ENCODE measurements at places on chromosomes 2 and 18.

GRCh38 chr2:71482055-71482454, 28.7 kb downstream of the DYSF start:
- no peak for DNase-seq

- no peak for DNase-seq
These were observed 112.8 kb downstream of the DOCK10 start for GRCh38 chr2:224929512-224929911.

DNA sequence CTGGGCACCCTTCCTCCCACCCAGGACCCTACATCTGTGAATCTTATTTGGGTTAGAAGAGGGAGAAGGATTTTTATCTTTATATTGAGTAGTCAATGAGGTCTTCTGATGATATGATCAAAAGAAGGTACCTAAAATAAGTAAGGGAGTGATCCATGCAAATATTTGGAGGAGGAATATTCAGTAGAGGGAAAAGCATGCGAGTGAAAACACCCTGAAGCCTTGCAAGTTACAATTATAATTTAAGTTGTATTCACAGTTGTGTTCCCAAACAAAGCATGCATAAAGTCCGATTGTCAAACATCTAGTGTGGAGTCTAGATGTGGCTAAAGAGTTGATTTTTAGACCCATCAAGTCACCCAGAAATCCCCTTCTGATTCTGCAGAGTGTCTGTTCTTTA, 530.2 kb upstream of the ZEB2 start:
- no peak for DNase-seq

GRCh38 chr18:26630596-26630995, 82.2 kb upstream of the KCTD1 start:
- DNase-seq = no peak

GRCh38 chr2:43841949-43842865, 3.4 kb downstream of the ABCG8 start:
- DNase-seq = no peak

DNA sequence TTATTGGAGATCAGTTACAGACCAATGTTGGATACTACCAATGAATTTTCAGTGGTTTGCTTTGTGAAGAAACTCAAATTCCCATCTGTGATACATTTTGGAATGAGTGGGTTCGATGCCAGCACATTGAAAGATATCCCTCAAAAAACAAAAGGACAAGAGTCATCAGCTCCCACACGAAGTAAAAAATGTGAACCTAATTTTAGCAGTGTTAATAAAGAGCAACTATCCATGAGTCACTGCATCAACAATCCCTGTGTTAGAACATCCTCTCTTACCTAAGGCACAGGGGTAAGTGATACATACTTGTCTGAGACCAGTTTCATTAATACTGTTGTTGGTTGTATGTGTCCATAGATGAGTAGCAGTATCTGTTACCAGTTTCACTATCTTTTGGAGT, 551.8 kb upstream of the SOX11 start:
- no peak for DNase-seq

GRCh38 chr2:235577404-235578330, 83.8 kb downstream of the AGAP1 start:
- no peak for DNase-seq

- no peak for DNase-seq
These were observed 397.2 kb upstream of the CDH2 start for GRCh38 chr18:28574175-28574574.

DNA sequence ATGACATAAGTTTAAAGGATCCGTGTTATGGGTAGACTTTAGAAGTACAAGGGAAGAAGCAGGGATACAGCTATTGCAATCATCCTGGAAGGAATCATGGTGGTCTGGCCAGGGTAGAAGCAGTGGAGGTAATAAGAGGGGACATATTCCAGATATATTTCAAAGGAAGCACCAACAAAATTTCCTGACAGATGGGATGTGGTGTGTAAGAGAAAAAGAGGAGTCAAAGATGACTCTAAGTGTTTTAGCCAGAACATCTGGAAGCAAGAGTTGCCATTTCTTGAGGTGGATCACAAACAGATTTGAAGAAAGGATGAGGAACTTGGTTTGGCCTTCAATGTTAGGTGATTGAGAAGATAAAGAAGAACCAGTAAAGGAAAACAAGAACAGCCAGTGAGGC, 133.1 kb upstream of the CTAGE1 start:
- no peak for DNase-seq

- DNase-seq = no peak
These were observed 102.5 kb upstream of the LDAH start for GRCh38 chr2:20925265-20925889.

GRCh38 chr2:80054346-80054675, 250.2 kb downstream of the LRRTM1 start:
- DNase-seq = no peak

GRCh38 chr2:213246497-213247281, 37.6 kb upstream of the SPAG16 start:
- DNase-seq = no peak

- no peak for DNase-seq
These were observed 860.0 kb downstream of the CPS1 start for GRCh38 chr2:211416373-211416772.

DNA sequence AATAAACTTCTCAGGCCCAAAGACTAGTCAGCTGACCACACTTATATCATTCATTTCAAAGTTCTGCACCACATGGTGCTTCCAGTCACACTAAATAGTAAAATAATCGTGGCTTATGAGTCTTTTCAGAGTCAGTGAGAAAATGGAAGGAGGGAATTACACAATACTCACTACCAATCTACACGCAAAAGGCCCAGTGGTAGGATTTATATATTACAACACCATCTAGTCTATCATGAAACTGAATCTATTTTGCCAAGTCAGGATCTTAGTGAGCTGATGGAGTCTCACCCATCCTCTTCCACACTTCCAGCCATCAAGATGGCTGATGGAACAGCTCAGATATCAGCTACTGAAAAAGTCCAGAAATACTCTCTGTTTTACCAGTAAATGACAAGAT, 21.9 kb downstream of the INO80D start:
- no peak for DNase-seq

DNA sequence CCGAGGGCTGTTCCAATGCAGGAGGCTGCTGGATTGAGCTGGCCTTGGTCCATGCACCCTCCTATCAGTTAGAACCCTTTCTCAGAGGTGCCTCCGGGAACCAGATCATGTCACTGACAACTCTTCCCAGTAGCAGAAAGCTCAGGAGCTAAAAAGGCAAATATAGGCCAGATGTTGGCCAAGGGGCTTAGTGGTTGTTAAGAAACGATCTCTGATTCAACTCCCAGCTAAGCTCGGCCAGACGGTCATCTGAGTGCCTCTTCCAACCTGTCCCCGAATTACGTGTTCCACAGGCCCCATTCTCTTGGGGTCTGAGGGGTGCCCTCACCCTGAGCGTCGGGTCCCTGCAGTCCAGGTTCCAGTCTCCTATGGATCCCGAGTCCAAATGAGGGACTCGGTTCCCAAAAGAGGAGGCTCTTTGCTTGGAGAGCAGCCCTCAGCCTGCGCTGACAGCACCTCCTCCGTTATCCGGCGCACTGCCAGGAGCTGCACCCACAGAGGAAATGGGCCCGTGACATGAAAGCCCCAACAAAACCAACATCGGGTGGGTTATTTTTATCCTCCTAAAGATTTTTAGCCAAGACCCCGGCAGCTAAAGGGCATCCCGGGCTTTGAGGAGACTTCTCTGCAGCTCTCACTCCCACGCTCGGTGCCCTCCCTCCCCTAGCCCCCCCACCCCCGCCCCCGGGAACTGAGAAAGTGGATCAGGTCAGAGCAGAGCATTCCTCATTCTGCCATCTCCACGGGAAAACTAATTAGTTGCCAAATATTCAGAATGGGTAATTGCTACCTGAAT, 106.6 kb upstream of the ID2 start:
- DNase-seq = peak; percentile 73

DNA sequence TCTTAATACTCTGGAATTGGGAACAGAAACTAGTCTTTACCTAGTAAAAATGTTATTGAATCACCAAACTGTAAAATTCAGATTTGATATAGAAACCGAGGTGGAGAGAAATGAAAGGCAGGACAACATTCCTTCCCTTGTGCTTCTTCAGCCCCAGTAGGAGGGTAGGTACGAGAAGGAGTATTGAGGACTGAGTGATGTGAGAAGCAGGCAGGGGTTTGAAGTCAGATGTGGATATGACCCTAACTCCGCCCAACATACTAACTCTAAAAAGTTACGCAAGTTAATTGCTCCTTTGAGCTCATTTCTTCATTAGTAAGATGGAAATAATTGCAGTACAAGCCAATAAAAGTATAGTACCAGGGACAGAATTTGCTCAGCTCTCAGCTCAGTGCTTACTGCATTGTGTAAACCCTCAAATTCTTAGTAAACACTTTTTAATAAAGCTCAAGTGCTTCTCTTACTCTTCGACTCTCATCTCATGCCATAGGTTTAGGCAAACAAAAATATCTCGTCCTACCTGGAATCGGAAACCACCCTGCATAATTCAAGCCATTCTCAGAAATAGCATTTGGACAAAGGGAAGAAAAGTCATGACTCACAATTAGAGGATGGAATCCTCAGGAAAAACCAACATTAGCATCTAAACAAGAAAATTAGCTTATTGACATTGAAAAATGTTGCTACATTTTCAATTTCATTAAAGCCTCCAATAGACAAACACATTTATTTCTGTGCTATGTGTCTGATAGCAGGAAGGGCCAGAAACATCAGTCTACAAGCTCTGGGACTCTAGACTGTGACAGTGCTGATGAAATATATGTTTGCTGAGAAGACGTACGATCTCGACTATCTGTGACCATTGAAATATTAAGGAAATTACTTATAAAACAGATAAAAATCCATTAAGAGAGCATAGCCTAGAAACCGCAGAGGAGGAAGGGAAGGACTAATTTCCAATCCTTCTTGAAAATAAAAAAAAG, 161.3 kb downstream of the HNMT start:
- no peak for DNase-seq

GRCh38 chr2:147910990-147911473, 66.2 kb downstream of the ACVR2A start:
- DNase-seq = peak; percentile 56

DNA sequence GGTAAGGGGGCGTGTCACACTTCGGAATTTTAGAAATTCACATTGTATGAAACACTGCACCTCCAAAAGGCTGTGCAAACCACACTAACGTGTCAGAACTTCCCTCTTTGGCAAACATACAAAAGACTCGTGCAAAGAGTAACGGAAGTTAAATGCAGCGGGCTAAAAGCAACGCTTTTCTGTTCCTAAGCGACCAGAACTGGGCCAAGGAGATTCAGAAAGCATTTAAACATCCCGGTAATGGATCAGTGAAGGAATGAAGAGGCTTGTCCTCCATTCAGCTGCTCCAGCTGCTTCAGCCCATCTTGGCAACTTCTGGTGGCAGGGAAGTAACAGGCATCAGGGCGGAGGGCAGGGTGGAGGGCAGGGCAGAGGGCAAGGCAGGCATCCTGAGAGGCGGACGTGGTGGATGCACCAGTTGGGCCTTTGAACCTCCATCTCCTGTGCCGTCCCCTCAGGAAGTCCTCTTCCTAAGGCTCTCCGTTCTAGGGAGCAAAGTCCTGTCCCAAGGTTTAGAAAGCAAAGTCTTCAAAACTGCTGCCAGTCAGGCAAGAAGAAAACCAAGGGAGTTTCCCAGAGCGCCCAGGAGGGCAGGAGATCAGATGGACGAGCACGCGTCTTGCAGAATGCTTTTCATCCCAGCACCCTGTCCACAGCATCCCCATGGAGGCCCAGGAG, 230.7 kb downstream of the ZNF516 start:
- DNase-seq = no peak

GRCh38 chr18:80103231-80103630, 5.8 kb upstream of the ADNP2 start:
- DNase-seq = no peak

DNA sequence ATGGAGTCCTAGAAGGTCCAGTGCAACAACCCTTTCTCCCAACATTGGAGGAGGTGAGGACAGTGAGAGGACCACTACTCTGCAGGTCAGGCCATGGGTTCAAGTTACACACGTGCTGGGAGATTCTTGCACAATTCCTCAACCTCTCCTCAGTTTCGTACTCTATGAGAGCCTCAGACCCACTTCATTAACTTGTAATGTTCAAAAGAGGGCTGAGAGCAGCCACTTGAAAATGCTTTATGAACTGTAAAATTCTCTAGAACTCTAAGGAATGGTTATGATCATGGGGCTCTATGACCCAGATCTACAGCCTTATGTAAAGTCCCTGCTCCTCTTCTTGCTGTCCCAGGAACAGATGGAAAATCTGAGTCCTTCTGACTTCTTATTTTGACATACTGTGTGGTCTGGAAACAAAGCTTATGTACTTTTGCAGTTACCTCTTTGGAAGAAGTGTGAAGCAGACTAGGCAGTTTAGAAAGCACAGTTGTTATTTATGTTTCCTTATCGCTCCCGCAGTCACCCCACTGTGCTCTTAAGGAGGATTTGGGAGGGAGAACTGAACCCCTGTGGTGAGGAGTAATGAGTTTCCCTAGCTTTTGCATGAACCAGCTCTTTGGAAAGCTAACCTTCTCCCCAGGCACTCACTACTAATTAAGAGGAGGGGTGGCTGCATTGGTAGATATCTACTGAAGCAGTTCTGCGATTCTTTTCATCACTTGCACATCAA, 296.6 kb downstream of the LRRTM1 start:
- no peak for DNase-seq

- DNase-seq = no peak
These were observed 100.3 kb downstream of the MBP start for GRCh38 chr18:77032181-77032701.

DNA sequence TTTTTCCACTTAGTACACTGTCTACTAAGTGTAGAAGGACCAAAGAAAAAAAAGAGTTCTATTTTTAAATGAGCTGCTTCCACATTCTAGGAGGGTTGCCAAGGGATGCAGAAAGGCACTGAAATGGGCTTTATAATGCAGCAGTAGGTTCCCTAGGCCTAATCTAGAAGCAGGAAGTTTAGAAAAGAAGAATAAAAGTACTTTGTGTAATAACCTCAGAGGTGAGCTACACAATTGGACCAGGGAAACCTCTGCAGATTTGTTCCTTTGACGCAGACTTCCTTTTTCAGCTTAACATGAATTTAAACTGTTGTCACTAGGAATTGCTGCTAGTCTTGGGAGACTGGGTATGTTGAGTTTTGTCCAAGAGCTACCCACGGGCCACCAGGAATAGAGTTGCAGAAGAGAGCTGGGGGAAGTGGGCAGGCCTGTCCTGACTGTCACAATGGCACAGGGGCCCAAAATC, 34.6 kb upstream of the RAB1A start:
- no peak for DNase-seq

- DNase-seq = no peak
These were observed 10.2 kb upstream of the LIMS2 start for GRCh38 chr2:127685410-127686080.

DNA sequence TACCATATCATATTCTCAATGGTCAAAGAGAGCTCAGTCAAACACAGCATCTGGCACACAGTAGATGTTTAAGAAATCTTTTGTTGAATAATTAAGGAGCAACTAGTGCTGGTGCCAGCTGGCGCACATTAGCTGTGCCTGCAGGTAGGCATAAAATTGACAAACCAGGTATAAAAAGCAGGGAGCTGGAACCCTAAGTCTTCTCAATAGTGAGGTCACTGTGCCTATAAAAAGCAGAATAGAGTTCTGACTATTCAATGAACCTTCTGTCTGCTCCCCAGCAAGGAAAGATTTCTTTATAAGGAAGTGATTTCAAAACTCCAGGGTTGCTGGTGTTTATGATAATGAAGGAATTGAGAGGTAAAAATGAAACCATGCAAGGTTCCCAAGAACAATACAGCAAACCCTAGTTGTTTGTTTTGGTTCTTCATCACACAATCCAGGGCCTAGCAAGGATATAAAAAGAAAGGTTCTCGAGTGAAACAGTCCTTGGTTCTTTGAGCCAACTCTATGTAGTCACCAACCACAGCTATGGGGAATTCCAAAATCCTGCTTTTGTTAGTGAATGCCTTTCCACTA, 76.1 kb downstream of the THADA start:
- DNase-seq = no peak

- DNase-seq = peak; percentile 69
These were observed at the start of gene ASIC4 for GRCh38 chr2:219514196-219514761. TSS of gene ASIC4 (plus strand) at chr2:219514482. CDS start at chr2:219514725, 243 bp downstream.

Measured in Jurkat, Clone E6-1 (cell line).